ACHN (cell line): ENCODE measurements at places on chromosomes 13 and 19.

GRCh38 chr13:72437458-72437857, 290.0 kb downstream of the MZT1 start:
- no peak for DNase-seq

GRCh38 chr13:29595380-29596063, at the start of gene SLC7A1:
Gene SLC7A1, minus strand, starts transcription at chr13:29595688. Its CDS starts 59,500 bp downstream, at chr13:29536188.
- peak; percentile 87 for DNase-seq

DNA sequence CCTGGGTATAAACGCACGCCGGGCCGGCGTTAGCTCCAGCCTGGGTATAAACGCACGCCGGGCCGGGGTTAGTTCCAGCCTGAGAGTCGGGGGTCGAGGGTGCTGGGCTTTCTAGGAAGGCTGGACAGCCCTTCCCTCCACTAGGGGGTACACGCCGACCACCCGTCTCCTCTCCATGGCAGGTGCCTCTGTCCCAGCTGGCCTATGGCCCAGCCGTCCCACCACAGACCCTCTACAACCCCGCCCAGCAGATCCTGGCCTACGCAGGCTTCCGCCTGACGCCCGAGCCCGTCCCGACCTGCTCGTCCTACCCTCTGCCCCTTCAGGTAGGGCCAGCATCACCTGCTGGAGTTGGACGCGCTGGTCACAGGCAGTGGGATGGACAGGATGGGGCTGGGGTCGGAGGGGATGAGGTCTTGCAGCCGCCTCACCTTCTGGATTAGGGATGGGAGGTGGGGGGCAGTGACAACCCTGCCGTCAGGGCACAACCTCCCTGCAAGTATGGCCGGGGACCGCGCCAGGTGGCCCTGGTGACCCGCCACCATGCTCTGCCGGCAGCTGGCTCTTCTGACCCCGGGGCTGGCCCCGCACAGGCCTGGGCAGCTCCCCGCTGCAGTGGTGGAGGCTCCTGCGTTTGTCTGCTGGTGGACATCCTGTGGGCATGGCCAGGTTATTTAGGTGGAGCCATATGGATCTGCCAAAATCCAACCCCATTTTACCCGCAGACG, 45.8 kb downstream of the TMEM255B start:
- no peak for DNase-seq

- no peak for DNase-seq
These were observed 9.4 kb downstream of the FLT1 start for GRCh38 chr13:28485551-28485950.

DNA sequence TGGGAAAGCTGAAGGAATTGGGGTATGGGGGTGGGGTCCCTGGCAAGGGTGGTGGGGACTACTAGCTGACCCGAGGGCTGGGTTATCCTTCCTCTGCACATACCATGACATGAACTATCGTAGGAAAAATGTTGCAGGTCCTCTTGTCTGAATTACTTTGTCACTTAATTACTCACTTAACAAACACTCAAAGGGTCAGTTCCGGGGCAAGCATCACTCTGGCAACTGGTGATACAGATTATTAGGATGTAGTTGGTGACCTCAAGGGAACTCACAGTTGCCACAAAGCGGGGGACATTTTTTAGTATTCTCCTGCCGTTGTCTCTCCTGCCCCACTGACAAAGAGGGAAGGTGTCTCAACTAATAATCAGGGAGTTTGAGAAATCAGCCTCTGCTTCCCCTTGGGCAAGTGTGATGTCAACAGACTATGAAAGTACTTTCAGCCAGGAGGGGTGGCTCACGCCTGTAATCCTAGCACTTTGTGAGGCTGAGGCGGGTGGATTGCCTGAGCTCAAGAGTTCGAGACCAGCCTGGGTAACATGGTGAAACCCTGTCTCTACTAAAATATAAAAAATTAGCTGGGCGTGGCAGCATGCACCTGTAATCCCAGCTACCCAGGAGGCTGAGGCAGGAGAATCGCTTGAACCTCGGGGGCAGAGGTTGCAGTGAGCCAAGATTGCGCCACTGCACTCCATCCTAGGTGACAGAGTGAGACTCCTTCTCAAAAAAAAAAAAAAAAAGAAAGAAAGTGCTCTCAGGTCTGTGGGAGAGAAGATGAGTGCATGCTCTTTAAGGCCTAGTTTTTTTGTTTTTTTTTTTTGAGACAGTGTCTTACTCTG, 10.3 kb downstream of the DNAJB1 start:
- no peak for DNase-seq

DNA sequence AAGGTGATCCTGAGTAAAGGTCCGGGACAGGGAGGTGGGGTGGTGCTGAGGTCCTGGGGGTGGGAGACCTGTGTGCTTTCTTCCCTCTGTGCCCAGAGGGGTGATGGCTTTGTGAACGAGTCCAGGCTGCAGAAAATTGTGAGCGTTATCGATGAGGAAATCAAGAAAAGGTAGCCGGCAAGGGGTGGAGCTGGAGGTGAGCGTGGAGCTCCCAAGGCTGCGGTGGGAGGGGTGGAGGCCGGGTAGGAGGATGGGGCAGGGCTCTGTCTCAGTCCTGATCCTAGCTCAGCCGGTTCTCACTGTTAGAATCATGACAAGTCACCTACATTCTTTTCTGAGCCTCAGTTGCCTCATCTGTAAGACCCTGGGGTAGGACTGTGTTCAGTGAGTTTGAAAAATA, 4.0 kb downstream of the SELENOV start:
- DNase-seq, result no peak

DNA sequence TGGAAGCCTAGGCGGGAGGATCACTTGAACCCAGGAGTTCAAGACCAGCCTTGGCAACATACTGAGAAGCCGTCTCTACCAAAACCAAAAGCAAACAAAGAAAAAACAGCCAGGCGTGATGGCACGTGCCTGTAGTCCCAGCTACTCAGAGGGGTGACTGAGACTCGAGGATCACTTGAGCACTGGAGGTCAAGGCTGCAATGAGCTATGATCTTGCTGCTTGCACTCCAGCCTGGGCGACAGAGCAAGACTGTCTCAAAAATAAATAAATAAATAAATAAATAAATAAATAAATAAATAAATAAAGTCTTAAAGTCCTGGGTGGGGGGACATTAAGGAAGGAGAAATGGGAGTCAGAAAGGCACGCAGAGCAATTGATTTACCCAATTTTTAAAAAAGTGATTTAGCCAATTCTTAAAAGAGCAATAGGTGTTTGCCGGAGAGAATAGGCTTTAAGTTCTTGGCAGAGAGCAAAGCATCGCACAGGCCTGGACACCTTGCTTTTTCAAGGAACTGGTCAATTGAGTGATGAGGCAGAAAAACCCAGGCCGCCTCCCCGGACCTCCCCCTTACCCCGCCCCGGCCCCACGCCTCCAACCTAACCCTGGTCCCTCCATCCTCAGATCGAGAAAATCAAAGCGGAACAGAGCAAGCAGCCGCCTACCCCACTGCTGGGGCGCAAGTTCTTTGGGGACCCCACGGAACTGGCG, 9.5 kb upstream of the SHKBP1 start:
- no peak for DNase-seq

GRCh38 chr13:61144834-61145593, 270.6 kb downstream of the PCDH20 start:
- no peak for DNase-seq

GRCh38 chr19:56839652-56840450, 675 bp downstream of the PEG3 start:
- DNase-seq, result no peak

DNA sequence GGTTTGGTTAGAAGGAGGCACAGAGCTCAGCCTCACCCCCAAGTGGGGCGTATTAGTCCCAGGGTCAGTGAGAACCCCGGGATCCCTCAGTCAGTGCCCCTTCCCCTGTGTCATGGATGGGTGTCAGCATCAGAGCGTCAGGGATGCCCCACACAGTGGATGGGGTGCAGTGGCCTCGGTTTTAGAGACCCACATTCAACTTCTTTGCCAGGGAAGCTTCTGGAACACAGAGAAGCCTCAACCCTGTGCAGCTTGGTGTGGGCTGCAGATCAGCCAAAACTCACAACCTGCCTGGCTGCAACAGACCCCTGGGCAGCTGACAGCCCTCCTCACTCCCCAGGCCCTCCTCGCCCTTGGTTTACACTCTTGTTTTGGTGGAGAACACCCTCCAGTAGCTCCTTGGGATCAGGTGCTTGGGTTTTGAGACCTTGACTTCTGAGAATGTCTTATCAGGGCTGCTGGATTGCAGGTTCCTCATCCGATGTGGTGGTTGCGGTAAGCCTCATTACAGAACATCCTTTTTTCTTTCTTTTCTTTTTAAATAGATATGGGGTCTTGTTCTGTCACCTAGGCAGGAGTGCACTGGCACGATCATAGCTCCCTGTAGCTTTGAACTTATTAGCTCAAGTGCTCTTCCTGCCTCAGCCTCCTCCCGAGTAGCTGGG, 11.0 kb downstream of the ZNF333 start:
- DNase-seq, result no peak

- no peak for DNase-seq
These were observed 20.2 kb downstream of the KLK5 start for GRCh38 chr19:50932690-50933083.

GRCh38 chr19:30883071-30883470, 466.2 kb downstream of the TSHZ3 start:
- DNase-seq, result no peak

DNA sequence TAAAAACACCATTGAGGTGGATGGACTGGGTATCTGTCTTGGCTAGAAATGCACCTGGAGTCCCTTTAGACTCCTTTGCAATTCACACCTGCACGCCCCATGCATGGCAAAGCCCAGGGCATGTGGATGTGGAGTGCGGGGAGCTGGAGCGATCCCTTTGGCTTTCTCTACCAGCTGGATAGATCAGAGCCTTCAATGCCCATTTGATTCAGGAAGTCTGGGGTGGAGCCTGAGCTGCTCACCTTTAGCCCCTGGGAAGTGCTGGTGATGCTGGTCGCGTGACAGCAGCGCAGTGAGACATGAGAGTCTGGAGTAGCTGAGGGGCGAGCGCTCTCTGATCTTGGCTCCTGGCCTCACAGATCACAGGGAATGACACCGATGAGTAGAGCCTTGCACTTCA, 4.8 kb upstream of the ZNF536 start:
- DNase-seq, result no peak

- DNase-seq, result no peak
These were observed 130.0 kb downstream of the SIPA1L3 start for GRCh38 chr19:38036707-38037611.

DNA sequence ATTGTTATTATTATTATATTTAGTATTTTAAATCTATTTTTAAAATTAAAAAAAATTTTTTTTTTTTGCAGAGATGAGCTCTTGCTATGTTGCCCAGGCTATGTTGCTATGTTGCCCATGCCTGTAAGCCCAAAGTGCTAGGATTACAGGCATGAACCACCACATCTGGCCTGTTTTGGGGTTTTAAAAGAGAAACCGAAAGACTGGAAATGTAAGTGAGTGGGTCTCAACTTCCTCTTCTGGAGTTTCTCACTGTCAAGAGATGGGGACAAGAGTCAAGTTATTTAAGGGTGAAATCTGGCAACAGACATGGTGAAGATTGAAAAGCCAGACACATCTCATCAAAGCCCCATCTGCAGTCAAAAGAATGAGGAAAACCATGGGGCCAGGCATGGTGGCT, 4.2 kb upstream of the OR7G3 start:
- no peak for DNase-seq

DNA sequence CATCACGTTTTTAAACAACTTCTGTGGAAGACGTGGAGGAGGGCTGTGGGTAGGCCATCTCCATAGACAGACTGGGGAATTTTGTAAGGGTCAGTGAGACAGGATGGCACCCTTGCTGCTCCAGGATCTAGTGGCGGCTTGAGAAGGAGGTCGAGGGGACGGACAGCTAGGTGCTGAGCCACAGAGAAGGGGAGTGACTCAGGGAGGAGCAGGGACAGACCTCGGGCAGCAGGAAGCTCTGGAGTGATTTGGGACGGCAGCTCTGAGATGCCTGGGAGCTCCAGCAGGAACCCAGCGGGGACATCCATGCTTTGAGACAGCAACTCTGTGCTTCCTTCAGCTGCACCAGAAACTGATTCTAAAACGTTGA, 169.1 kb upstream of the SOX1 start:
- no peak for DNase-seq

GRCh38 chr13:30898678-30899241, 7.3 kb upstream of the MEDAG start:
- DNase-seq, result no peak

- no peak for DNase-seq
These were observed 110.0 kb downstream of the CRYL1 start for GRCh38 chr13:20415694-20416107.

DNA sequence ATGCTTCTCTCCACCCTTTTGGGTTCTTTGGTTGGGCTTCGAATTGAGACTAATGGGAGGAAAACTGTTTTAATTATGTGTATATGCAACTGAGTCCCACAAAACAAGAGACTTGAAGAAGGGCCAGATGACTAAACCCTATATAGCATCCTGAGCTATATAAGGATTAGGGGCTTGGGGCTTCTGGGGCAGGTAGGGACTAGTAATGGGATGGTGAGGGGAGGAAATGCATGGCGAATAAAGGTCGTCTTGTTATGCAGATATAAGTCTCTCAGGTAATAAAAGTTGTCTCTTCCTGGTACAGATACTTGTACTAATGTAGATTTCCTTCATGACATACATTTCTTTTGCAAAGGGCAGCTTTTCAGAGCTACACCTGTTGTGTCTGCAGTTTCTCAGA, 2.8 kb upstream of the SLC7A9 start:
- DNase-seq, result no peak

DNA sequence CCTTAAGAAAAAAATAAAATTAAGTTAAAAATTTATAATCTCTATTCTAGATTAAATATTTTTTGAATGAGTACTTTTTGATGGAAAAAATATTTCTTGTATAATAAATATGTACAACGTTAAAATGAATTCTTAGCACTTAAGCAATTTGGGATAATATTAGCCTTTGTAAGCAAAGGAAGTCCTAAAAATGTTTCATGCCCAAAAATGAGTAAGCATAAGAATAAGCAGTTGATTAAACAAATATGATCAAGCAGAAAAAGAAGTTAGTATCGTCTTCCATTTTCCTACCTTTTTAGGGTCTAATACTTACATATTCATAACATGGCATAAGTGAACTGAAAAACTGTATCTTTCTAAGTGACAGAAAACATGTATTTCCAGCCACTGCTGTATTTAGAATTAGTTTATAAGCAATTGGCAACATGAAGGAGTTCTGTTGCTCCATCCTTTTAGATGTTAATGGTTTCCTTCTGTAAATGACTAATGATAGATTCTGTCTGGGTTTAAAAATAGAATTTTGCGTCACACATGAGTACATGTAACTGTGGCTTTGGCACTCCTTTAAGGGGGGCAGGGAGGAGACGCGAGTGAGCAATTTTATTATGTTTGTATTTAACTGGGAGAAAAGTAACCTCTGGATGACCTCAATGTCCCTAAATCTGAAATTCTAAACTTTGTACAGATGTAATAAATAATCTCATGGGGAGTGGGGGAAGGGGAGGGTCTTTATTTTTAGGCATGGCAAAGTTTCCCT, 237.4 kb downstream of the RGCC start:
- DNase-seq, result peak; percentile 86
